ENCODE measurements at places on chromosomes 12 and 14.

DNA sequence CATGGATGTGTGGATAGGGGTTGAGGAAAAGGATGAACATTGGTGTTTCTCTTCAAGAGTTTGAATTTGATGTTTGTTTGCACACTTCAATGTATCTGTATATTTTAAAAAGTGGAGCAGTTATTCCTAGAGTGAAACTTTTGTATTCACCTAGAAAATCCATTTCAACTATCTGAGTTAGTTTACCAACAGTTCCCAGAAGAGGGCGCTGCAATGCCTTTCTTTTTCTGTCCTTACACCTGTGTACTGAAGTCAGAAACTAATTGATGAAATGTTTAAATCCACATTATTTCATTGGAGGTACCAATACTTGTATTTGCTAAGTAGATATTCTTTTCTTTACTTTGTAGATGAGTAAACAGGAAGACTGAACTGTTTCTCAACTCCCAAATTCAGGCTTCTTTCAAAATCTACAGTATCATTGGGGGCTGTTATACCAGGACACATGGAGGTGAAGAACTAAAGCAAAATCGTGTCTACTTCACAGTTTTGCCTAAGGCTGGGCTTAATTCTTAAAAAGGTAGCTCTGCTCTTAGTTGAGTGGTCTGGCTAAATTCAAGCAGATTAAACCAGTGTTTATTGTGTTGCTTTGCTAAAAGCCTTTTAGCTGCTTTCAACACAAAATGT lies 26.6 kb upstream of the KLRB1 start:
- DNase-seq: peak; percentile 45

- no peak for DNase-seq
These were observed 44.4 kb upstream of the STXBP6 start for GRCh38 chr14:25094171-25094907.

- no peak for DNase-seq
These were observed 61.8 kb downstream of the GALNT16 start for GRCh38 chr14:69321601-69322330.

GRCh38 chr12:29750131-29750927 lies 33.4 kb downstream of the TMTC1 start:
- no peak for DNase-seq

- DNase-seq: no peak
These were observed 27.3 kb downstream of the CLEC6A start for GRCh38 chr12:8483079-8483478.

GRCh38 chr12:51393676-51394545 lies 2.7 kb upstream of the GALNT6 start:
- no peak for DNase-seq

DNA sequence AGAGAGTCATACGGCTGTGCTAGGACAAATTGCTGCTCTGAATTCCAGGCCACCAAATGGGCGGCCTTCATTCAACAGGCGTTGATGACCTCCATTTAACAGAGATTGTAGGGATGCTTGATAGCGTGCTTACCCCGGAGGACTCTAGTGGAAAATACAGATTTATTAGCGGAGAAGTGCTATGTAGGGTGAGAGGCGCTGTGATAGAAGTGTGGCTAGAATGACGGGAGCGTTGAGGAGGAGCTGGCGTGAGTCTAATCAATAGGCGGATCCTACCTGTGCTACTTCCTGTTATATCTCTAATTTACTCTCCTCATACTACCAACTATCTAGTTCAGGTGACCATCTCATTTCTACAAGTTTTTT lies 668 bp downstream of the MRPS35 start:
- DNase-seq: no peak

GRCh38 chr14:38958589-38958988 lies 144.4 kb downstream of the SEC23A start:
- DNase-seq: no peak

DNA sequence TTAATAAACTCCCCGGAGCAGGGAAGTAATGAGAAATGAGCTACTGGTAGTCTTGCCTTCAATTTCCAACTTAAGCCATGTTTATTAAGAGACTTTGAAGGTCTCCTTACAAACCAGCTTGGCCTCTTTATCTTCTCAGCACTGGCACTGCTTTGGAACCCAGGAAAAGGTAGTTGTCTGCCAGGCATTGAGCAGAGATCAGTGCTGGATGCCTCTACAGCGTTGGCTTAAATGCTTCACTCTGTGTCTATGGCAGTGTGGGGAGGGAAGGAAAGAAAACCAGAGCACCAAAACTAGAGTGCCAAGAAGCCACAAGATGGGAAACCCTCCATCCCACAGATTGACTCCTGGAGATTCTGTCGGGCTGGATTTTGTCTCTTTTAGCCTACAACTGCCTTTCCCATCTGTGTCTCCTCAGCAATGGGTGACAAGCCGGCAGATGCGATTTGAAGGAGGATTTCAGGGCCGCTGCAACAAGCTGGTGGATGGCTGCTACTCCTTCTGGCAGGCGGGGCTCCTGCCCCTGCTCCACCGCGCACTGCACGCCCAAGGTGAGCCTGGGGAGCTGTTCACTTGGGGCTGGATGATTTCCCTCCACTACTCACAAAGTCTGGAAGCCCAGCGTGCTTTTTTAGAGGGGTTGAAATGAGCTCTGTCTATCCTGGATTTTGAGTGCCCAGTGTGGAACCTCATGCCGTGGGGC lies 57.3 kb downstream of the FNTB start:
- no peak for DNase-seq

DNA sequence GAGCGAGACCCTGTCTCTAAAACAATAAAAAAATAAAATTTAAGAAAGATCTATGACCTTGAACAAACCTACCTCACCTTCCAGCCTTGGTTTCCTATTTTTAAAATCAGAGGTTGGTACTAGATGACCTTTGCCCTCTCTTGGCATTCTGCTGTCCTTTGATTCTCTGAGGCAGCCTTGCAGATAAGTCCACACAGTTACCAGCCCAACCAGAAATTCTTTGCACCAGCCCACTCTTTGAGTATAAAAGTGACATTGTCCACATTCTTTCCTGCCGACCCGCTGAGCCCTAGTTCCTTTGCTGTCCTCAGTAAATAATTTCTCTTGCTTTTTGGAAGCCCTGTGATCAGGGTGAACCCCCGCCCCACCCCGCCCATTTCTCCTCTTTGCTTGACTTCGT lies 150.4 kb downstream of the PHETA1 start:
- no peak for DNase-seq

DNA sequence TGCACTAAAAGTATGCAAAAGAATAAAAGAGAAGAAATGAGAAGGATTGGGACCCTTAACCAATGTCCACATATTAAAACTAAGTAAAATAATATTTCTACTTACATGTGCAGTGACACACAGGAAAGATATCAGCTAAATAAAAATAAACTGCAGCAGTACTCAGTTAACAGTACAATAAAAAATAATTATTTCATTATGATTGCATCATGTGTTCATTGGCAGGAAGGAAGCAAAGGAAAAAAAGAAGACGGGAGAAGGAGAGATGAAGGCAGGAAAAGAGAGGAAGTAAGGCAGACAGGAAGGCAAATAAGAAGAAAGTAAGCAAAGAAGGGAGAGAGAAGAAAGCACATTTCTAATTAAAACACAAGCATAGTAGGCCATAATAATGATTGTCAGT lies 33.0 kb downstream of the RASSF9 start:
- DNase-seq: no peak

DNA sequence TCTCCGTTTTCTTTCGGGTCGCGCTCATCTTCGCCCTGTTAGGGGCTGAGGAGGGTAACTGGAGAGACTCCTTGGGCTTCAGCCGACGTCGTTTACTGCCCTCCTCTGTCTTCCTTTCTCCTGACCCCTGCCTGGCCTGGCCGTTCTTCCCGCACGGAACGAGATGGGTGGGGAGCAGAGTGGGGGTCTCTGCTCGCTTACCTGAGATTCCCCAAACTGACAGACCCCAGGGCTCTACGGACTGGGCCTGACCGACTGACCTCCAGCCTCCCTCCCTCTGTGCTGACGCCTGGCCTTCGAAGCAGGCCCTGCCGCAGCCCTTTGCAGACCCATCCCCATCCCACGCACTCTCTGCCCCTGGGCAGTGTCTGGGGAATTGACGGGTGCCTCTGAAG lies 439 bp downstream of the GOLGA5 start:
- peak; percentile 10 for DNase-seq

DNA sequence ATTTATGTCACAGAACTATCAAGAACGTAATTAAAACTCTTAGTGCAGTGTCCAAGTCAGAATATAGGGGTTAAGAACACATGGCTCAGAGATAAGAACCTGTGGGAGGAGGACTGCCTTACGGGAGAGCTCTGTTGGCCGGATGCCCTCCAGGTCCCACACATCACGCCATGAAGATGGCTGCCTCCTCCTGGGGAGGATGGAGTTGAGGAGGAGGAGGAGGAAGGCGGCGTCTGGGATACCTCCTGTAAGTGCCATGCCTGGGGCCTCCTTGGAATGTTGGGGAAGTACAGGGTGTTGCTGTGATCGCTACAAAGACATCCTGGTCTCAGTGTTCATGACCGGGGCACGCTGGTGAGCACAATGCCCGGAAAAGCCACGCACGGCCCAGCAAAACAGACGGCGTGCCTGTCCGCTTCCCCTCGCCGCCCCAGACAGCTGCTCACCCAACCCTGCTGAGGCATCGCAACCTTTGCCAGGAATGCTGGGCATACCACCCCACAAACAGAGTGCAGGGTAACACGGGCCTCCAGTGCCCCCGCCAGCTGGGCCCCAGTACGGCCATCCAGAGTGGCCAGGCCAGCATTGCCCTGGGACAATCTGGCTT lies 28.7 kb upstream of the CD9 start:
- DNase-seq: peak; percentile 86

GRCh38 chr12:104991565-104992128 lies 5.5 kb downstream of the NOPCHAP1 start:
- no peak for DNase-seq

- DNase-seq: peak; percentile 4
These were observed 143.2 kb downstream of the ZFP36L1 start for GRCh38 chr14:68649476-68650189.

DNA sequence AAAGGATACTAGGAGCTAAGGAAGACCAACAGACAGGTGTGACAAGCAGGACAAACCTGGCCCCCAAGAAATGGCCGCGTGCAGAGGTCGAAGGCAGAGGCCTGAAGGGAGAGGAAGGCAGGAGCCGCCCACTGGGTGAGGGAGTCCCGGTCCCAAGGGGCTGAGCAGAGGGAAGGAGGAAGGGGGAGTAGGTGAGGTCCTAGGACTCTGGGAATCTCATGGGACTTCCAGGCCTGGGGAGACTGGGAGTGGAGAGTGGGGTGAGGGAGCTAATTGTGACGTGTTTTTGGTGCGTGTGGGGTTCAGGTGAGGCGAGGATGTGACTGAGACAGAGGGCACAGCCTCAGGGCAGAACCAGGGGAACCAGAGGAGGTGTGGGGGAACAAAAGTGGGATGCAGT lies 11.7 kb upstream of the FLVCR2 start:
- DNase-seq: no peak

GRCh38 chr12:12219664-12220063 lies 47.2 kb downstream of the LRP6 start:
- no peak for DNase-seq

DNA sequence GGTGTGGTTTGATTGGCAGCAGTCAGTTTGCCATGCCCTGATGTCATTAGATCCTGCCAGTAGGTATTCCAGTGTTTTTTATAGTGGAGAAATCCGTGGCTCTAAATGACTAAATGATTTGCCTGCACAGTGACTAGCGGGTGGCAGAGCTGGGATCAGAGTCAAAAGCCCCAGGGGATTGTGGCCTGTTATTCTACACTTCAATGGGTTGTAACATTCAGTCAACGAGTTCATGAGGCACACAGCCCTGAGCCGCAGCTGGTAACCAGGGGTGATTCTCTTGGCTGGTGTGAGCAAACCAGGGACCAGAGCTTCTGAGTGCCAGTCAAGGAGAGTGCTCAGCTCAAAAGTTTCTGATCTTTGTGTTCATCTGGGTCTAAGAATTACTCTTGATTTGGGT lies 1.8 kb downstream of the MYH6 start:
- DNase-seq: peak; percentile 20

- no peak for DNase-seq
These were observed 52.1 kb downstream of the RIN3 start for GRCh38 chr14:92565718-92566115.

DNA sequence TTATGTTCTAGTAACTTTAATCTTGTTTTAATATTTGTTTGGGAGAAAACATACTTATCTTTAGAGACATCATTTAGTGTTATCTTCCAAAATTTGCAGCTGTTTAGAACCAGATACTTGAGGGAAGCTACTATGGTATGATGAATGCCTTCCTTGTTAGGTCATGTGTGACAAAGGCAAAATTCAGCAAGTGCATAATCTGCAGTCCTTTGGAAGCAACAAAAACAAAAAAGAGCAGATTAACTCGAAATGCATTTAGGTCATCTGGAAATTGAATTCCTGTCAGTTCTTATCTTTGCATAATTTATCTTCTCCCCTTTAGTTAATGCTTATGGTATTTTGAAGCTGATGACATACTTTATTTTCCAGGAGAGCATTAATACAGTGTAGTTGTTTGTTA lies 3.5 kb downstream of the FBXO34 start:
- no peak for DNase-seq

- no peak for DNase-seq
These were observed 1.3 kb downstream of the GLRX5 start for GRCh38 chr14:95536036-95536593.

DNA sequence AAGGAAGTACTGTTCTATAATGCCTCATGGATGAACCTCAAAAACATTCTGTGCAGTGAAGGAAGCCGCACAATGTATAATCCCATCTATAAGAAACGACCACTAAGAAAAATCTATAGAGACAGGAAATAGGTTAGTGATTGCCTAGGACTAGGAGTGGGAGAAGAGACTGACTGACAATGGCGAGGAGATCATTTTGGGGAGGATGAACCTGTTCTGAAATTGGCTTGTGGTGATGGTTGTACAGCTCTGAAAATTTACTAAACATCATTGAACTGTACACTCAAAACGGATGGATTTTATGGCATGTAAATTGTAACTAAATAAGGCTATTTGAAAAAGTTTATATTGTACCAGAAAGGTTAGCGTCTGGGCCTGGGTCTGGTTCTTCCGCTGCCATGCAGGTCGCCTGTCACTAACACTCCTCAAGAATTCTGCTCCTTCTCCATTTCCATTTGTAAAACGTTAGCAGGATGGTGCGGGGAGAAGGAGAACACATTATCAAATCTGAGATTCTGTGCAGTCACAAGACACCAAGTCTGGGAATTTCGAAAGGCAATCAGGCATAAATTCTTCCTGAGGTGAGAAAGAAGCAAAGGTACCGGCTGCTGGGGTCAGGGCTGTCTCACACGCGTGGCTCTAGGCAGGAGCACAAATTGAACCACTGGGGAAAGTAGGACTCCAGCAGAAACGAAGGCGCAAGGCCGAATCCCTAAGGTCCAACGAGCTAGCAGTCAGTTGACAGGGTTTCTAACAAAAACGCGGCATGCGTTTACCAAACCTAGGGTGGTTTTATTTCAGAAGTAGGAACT lies 845 bp upstream of the COCH start:
- DNase-seq: no peak

GRCh38 chr14:95876761-95877538 lies at the start of gene TUNAR:
Gene TUNAR, plus strand, starts transcription at chr14:95876832.
- DNase-seq: peak; percentile 67

DNA sequence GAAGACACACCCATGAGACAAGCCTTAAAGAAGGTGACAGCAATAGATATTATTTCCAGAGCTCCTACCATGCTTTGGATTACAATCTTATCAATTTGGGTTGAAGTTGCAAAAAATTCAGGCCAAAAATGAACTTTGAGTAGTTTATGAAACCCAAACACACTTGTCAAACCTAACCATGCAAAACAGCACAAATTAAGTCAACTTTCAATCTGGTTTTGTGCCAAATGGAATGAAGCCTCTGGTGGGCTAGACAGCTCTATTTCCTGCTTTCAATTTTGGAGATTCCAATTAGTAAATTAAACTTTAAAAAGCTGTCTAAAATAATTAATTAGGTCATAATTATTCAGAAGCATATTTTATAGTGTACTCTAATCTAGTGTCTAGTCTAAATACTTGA lies 203.4 kb downstream of the SYT1 start:
- no peak for DNase-seq

GRCh38 chr14:50013198-50013918 lies 103.0 kb downstream of the VCPKMT start:
- no peak for DNase-seq

All from kidney (tissue), 22 donors.